ENCODE measurements at places on chromosomes 1 and 21.

GRCh38 chr1:48077795-48078222, 80.6 kb upstream of the TRABD2B start:
- DNase-seq, result no peak

DNA sequence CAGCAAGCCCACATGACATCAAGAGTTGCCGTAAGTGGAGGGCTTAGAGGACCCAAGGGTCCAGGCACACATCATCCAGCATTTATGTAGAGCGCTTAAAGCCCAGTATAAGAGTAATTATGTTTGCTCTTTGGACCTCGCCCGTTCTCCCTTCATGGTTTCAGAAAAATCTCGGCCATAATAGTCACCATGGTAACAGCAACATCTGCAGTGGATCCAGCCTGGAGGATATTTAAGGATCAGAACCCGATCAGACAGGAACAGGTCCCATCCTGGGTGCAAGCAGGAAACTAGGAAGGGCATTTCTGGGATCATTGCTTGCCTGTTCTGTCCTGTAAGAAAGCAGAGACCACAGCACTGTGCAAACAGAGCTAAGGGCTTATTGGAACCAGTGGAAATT, 89.9 kb upstream of the KAZN start:
- no peak for DNase-seq

GRCh38 chr1:29282924-29283803, 46.8 kb downstream of the PTPRU start:
- DNase-seq, result peak; percentile 60

- DNase-seq, result no peak
Observed at GRCh38 chr1:119266386-119266785, 102.2 kb upstream of the HAO2 start.

DNA sequence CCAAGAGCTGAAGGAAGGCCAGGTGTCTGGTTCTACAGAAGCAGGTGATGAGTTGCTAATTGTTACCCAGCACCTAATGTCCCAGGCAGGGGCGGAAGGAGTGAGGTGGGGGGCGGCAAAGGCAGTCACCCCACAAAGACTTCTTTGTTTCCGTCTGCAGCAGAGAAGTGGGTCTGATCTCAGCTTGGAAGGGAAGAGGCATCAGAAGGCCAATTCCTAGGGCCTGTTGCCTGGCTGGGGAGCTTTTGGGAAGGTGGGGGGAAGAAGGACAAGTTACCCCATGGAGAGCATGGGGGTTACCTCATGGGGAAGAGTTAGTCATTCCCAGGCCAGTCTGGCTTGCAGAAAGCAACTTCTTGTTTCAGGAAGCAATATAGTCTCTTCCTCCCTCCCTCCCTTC, 10.9 kb downstream of the IGSF21 start:
- DNase-seq, result no peak

- peak; percentile 19 for DNase-seq
Observed at GRCh38 chr1:96362623-96363022, 359.0 kb upstream of the PTBP2 start.

GRCh38 chr1:158203693-158204457, 23.2 kb downstream of the CD1D start:
- DNase-seq, result peak; percentile 61

DNA sequence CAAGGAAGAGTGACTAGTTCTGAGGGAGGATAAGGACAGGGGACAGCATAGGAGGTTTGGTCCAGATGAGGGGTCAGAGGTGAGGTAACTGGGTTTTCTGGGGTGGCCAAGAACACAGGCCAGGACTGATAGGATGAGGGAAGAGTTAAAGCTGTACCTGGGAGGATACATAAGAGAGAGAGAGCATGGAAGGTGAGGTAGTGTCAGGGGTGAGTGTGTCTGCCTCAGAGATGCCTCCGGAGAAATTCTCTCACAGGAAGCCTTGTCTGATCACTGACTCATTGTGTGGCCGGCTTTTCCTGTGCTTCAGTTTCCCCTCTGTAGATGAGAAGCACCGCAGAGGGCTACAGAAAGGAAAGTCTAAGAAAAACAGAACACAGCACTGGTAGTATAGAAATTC, 40.2 kb downstream of the FASLG start:
- peak; percentile 69 for DNase-seq

GRCh38 chr1:194568610-194569009, 1382.2 kb upstream of the B3GALT2 start:
- DNase-seq, result no peak

- no peak for DNase-seq
Observed at GRCh38 chr1:73517603-73518191, 680.3 kb downstream of the LRRIQ3 start.

- no peak for DNase-seq
Observed at GRCh38 chr1:145993618-145994390, 2.6 kb downstream of the TXNIP start.

DNA sequence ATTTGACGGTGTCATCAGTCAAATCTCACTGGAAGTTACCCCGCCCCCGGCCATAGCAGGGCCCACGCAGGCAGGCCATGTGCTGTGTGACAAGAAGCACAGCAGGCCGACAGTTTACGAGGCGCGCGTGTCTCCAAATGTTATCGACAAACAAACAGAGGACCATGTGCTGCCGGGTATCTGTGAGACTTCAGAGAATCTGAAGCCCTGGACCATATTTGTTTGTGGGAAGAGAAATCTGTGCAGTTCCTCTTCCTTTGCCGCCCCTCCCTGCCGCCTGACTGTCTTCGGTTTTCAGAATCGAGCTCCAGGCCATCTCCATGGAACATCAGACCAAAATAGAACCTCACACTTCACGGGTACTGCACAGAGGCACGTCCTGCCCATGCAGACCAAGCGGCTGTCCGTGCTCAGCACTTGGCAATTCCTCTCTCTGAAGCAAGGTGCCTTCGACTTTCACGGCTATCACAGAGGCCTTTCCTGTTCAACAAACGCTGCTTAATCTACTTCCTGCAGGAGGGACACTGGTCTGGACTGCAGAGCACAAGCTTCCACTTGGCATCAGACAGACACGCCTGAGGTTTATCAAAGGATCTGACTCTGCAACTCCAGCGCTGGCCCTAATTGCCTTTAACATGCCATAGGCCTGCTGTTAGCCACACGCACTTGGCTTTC, 135.7 kb upstream of the KRTAP19-8 start:
- peak; percentile 83 for DNase-seq

Measured in common myeloid progenitor, CD34-positive (primary cell).